Left ventricle myocardium superior (tissue), 1 donor: ENCODE measurements at places on chromosomes 6 and 20.

DNA sequence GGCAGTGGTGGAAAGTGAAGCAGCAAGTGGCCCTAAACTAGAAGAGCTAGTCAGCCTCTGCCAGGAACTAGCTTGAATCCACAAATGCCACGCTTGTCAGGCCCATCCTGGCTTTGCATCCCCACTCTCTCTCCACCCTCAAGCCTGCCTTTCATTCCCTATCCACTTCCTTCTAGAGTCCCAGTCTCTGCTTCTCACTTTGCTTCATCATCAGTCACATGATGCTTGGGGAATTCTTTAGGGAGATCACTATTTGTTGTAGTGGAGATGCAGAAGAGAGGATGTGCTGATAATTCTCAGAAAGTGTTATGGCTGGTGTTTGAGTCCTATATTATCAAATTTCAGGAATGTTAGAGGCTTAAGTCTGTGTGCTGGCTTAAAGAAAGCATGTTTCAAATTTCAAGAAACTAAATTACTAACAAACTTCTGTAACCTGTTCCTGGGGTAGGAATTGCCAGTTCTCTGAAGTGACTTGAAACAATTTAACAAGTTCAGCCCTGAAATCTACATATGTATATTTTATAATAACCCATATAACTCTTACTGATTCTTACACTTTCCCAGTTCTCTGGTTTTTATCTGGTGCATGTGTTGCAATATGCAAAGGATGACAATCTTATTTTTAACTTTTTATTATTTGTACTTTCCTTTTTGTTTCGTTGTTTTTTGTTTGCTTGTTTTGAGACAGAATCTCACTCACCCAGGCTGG is 7.5 kb downstream of the TRIM39 start:
- DNase-seq = no peak

DNA sequence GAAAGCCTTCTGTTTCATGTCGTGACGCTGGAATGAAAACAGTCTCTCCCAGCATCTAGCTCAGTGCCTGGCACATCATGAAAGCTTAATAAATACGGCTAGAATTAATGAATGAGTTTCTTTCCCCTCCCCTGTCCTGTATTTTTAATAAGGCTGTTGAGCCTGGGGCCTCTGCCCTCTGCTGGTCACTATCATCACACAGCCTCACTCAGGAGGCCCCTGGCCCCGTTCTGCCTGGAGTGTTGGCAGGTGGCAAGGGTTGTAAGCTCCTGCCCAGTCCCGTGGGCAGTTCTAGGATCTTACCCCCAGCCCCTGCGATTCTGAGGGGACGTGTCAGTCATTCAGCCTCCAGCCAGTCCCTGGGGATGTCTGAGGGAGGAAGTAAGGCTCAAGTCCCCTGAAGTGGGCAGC is 41.4 kb downstream of the PHACTR3 start:
- no peak for DNase-seq

GRCh38 chr6:141097471-141097870 is 1035.3 kb upstream of the GJE1 start:
- DNase-seq = no peak

DNA sequence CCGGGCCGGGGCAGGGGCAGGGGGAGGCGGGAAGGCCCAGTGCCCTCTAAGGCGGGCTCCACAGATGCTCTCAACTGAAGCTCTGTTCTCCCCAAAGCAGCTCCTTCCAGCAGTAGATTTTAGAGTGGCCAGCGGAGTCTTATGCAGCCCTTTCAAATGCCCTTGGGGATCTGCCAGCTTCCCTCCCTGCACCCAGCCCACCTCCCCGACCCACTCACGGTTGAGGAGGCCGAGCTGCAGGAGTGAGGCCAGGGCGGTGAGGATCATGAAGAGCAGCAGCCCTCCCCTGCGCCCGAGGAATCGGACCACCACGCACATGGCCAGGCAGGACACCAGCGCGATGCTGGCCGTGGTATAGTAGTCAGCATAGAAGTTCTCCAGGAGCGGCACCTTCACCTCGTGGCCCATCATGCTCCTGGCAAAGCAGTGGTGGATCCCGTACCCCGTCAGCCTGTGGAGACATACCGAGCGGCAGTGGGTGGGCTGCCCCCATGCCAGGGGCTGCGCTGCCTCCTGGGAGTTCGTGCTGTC is 28.0 kb downstream of the PSMG4 start:
- DNase-seq = no peak

DNA sequence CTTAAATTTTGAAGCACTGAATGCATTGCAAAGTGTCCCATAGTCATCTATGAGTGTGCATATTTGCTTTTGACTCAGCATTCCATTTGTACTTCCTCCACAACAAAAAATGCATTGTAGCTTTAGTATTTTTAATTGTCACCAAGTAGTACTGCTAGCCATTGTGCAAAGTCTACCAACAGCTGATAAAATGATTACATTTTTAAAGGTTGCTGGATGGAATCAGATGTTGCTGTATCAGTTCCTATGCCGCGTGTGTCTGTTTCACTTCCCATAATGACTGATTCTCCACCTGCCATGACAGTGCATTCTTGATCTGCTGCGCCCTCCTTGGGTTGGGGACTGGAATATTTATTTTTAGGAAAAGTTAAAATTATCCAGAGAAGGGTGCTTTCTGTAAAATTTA is 41.2 kb downstream of the SLX4IP start:
- no peak for DNase-seq

DNA sequence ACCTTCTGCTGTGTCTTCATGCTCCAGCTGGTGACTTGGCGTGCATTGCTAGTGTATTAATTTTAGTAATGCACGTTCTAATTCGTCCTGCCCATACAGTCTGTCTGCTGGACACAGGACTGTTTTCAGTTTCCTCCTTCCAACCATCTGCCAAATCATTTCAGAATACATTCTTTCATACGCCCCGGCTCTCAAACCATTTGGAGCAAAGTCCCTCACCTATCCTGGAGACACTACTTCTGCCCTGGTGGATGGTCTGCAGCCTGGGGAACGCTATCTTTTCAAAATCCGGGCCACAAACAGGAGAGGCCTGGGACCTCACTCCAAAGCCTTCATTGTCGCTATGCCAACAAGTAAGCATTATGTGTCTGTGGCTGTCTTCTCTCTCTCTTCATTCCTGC is 60.5 kb downstream of the FNDC1 start:
- no peak for DNase-seq

DNA sequence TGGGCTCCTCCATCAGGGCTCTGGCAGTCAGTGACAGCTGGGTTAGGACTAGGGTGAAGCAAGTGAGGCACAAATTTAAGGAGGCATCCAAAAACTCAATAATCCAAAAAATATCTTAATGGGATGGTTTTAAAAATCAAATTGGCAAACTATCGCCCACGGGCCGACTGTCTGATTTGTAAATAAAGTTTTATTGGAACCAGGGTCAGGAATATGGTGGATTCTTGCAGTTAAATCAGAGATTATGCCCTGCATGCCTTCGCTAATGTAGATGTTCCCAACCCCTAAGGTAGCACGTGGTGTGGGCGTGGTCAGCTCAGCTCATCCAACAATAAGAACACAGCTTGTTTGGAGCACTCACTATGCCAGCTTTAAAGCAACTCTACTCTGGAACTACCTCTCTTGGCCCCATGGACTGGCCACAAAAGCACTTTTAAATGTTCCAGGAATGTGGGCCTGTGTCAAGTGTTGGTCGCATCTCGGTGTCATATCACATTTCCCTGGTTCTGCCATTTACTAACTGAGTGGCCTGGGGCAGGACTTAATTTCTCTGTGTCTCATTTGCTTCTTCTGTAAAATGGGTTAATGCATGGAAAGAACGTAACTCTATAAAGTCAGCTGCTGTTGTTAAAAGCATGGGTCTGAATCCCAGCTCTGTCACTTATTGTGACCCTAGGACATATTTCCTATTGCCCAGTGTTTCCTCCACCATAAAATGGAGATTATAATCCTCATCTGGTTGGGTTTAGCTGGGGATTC is 7.0 kb downstream of the TP53RK start:
- DNase-seq = no peak

DNA sequence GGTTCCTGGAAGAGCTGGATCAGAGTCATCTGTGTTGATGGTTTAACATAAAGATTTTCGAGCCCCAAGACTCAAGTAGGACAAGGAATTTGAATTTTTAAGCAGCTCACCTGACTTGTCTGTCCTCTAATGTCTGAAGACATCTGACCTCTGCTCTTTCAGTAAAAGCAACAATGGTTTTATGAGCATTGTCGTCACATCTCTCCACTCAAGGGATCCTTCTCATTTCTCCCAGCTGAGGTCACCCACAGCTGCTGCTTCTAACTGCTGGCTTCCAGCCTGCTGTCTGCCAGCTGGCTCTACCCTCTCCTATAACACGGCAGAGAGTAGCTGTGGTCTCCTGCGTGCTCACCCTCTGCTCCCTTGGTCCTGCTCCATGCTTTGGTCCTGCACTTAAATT is 24.7 kb upstream of the HDAC2 start:
- peak; percentile 50 for DNase-seq

DNA sequence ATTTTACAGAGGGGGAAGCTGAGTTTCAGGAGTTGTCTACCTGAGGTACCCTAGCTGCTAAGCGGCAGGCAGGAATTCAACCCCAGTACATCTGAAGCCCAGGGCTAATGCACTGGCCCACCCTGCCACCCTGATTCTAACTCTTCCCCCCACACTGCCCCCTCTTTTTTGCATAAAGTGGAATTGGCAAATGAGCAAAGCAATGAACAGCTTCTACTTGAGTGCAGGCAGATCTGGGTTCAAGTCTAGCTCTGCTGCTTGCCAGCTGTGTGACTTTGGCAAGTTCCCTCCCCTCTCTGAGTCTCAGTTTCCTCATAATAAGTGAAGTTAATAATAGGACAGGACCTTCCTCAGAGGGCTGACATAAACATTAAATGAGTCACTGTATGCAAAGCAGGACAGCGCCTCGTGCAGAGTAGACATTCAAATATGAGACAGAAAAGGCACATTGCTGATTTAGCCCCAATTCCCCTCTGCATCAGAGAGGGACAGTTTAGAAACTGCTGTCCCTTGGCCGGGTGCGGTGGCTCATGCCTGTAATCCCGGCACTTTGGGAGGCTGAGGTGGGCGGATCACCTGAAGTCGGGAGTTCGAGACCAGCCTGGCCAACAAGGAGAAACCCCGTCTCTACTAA is 4.7 kb downstream of the ADA start:
- DNase-seq = no peak

- no peak for DNase-seq
Measured at GRCh38 chr6:148179786-148180185, 162.9 kb upstream of the SASH1 start.

GRCh38 chr20:36463212-36464061 is 77.9 kb upstream of the MYL9 start:
- DNase-seq = no peak

- no peak for DNase-seq
Measured at GRCh38 chr6:47734831-47735481, 36.6 kb downstream of the ADGRF4 start.
